Sigmoid colon (tissue), 7 donors: ENCODE measurements at places on chromosomes 6 and 20. TPM values are rescaled to one million over a fixed set of nuclear protein-coding genes. Genes with fewer than 3 reads are reported as not detected.
A peak's percentile ranks its signal among the peaks of the same experiment; 100 is the strongest.

DNA sequence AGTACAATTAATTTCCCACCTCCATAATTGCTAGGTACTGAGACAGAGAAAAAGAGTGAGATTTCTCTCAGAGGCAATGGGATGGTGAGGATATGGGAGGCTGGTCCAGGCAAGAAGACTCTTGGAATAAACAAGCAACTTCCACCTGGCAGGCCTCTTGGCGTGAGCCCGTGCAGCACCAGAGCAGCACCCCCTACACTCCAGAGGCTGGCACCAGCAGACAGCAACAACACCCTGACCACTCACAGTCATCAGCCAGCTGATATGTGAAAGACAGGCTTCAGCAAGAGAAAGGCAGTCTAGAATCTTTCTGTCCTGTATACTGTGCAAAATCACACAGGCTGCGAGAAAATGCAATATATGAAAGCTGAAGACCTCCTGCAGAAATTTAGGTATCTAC, 59.7 kb downstream of the KIF13A start:
- H3K27me3 ChIP-seq: no peaks in the 10 kb centered on the region
- H3K36me3 ChIP-seq: no peaks in the 10 kb centered on the region
- H3K27ac ChIP-seq: peak overlapping the region; percentile 79
- no peak for DNase-seq
- no peak overlapping the region for H3K4me3 ChIP-seq
- H3K4me1 ChIP-seq: peaks cover 88% of the 10 kb centered on the region

DNA sequence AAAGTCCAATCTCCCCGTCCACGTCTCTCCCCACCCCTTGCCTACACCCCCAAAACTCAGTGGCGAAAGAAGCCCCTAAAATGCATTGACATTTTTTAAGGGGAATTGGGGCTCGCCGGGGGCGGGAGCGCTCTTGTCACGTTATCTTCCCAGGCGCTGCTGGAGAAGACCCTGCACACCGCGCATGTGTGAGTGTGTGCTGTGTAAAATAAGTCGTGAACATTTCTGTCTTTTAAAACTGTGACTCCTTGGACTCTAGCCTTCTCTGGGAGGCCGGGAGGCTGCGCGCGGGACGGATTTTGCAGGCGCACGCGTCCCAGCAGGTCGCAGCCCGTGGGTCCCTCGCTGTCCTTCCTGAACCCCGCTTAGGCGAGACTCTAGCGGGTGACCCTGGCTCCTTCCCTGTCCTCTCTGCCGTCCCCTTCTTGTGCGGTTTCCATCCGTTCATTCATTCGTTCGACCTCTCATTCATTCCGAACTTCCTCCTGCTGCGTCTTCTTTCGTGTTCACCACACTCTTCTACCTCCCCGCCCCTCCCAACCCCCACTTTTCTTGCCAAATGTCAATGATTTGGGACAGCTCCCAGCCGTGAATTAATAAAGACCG, 2.2 kb downstream of the NRN1 start:
- no peak overlapping the region for H3K27ac ChIP-seq
- no peak for DNase-seq
- no peaks in the 10 kb centered on the region for H3K4me1 ChIP-seq

- H3K27me3 ChIP-seq: no peaks in the 10 kb centered on the region
- no peak overlapping the region for H3K4me3 ChIP-seq
- DNase-seq: no peak
- H3K27ac ChIP-seq: no peak overlapping the region
- no peaks in the 10 kb centered on the region for H3K4me1 ChIP-seq
These were observed 55.7 kb downstream of the SNX5 start for GRCh38 chr20:17912916-17913315.

DNA sequence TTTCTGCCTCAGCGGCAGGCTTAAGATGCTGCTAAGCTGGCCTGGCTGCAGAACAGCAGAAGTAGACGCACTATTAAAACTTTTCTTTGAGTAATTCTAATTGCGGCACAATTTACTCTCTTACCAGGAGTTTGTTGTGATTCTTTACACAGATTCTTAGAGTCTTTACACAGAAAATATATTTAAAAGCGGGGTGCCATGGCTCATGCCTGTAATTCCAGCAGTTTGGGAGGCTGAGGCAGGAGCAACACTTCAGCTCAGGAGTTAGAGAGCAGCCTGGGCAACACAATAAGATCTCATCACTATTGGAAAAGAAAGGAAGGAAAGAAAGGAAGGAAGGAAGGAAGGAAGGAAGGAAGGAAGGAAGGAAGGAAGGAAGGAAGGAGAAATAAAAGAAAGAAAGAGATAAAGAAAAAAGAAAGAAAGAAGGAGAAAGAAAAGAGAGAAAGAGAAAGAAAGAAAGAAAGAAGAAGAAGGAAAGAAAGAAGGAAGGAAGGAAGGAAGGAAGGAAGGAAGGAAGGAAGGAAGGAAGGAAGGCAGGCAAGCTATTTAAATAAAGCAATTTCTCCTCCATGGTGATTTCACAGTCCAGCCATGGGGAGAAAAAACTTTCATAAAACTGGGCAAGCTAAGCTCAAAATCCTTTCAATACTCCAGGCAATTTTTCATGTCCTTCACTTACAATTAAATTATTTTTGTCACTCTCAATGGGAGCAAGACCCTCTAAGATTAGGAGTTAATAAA, 21.1 kb upstream of the MRS2 start:
- no peaks in the 10 kb centered on the region for H3K4me1 ChIP-seq
- H3K4me3 ChIP-seq: no peak overlapping the region
- H3K36me3 ChIP-seq: no peaks in the 10 kb centered on the region
- no peak overlapping the region for H3K27ac ChIP-seq

GRCh38 chr6:166957087-166957804, 896 bp upstream of the RNASET2 start:
- DNase-seq: peak; percentile 84
- H3K4me3 ChIP-seq: peak overlapping the region; percentile 72
- no peaks in the 10 kb centered on the region for H3K4me1 ChIP-seq
- H3K36me3 ChIP-seq: no peaks in the 10 kb centered on the region
- H3K27me3 ChIP-seq: no peaks in the 10 kb centered on the region
- peak overlapping the region; percentile 90 for H3K27ac ChIP-seq

GRCh38 chr6:51805517-51805916, 281.9 kb downstream of the PKHD1 start:
- H3K4me1 ChIP-seq: no peaks in the 10 kb centered on the region
- no peaks in the 10 kb centered on the region for H3K27me3 ChIP-seq
- H3K27ac ChIP-seq: no peak overlapping the region
- no peaks in the 10 kb centered on the region for H3K36me3 ChIP-seq
- no peak overlapping the region for H3K4me3 ChIP-seq

DNA sequence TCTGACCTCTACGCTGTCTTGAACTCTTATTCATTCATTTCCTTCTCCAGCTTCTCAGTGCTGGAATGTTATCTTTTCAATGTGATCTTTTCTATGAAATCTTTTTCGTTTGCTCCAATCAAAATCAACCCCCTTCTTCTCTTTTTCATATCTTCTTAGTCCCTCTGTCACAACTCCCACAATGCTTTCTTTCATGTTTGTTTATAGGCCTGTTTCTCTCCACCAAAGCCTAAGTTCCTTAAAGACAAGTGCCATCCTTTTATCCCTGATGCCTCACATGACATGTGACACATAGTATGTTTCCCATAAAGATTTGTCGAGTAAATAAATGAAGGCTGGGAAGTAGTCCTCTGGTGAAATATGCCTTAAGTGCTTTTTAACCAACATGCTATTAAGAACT, 38.1 kb downstream of the CRYBG1 start:
- no peak overlapping the region for H3K27ac ChIP-seq
- no peak for DNase-seq
- no peaks in the 10 kb centered on the region for H3K4me1 ChIP-seq
- no peak overlapping the region for H3K4me3 ChIP-seq

DNA sequence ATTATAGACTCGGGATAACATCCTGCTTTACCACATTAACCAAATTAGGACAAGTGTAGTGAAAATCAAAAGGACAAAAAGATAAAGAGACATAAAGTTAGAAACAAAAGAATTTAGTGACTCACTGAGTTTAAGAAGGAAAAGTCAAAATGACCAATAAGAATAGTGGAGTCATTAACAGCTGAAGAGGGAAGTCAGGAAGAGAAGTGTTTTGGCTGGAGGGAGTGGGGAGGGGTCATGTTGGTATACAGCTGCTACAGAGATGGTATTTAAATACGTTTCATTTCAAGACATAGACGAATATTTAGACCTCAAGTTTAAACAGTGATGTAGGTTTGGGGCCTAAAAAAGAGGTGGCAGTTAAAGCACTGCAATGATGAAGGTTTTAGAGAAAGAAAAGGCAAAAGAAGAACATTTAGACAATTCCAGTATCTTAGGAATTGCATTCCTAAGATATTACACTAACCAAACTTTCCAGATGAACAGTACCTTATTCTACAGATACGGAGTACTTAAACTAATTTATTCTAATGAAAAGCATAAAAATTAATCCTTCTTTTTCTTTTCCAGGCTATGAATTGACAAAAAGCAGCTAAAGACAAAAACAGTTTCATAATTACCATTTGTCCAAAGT, 10.6 kb downstream of the FKBP5 start:
- H3K4me3 ChIP-seq: no peak overlapping the region
- no peak for DNase-seq
- peaks cover 3% of the 10 kb centered on the region for H3K36me3 ChIP-seq
- H3K27ac ChIP-seq: no peak overlapping the region

GRCh38 chr20:54774426-54774825, 299.0 kb downstream of the DOK5 start:
- no peaks in the 10 kb centered on the region for H3K36me3 ChIP-seq
- H3K27ac ChIP-seq: no peak overlapping the region
- no peaks in the 10 kb centered on the region for H3K4me1 ChIP-seq
- H3K27me3 ChIP-seq: no peaks in the 10 kb centered on the region
- no peak for DNase-seq

DNA sequence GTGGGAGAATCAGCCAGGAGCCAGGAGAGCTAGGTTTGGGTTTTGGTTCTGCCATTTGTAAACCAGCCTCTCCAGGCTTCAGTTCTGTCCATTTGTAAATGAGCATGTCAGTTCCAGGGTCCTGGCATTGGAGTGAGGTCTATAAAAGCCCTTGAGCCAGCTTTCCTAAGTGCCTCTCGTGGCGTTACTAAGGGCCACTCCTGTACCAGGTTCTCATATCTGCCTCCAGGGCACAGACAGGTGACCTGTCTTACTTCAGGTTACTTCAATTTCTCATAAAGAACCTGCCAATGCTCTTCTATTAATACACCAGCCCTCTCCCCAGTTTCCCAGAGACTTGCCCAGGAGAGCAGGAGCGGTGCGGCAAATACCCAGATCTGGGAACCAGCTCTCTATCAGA, 101.9 kb downstream of the VEGFA start:
- H3K36me3 ChIP-seq: no peaks in the 10 kb centered on the region
- no peaks in the 10 kb centered on the region for H3K4me1 ChIP-seq

- no peak overlapping the region for H3K4me3 ChIP-seq
- DNase-seq: no peak
- H3K36me3 ChIP-seq: no peaks in the 10 kb centered on the region
- no peaks in the 10 kb centered on the region for H3K4me1 ChIP-seq
These were observed 1.3 kb downstream of the C20orf203 start for GRCh38 chr20:32672394-32672981.

GRCh38 chr20:24696396-24696795, 227.0 kb downstream of the SYNDIG1 start:
- H3K4me1 ChIP-seq: no peaks in the 10 kb centered on the region
- DNase-seq: peak; percentile 15
- H3K36me3 ChIP-seq: no peaks in the 10 kb centered on the region

- no peak overlapping the region for H3K27ac ChIP-seq
- peak; percentile 22 for DNase-seq
- no peak overlapping the region for H3K4me3 ChIP-seq
- H3K36me3 ChIP-seq: no peaks in the 10 kb centered on the region
- no peaks in the 10 kb centered on the region for H3K4me1 ChIP-seq
These were observed 30.6 kb upstream of the SULF2 start for GRCh38 chr20:47815866-47816265.

GRCh38 chr6:111736005-111736608, 130.4 kb upstream of the TRAF3IP2 start:
- H3K27me3 ChIP-seq: no peaks in the 10 kb centered on the region
- H3K4me1 ChIP-seq: peaks cover 16% of the 10 kb centered on the region
- H3K36me3 ChIP-seq: no peaks in the 10 kb centered on the region
- H3K27ac ChIP-seq: no peak overlapping the region
- DNase-seq: no peak

GRCh38 chr6:163123098-163123497, 291.4 kb upstream of the QKI start:
- no peak overlapping the region for H3K4me3 ChIP-seq
- H3K27me3 ChIP-seq: no peaks in the 10 kb centered on the region
- H3K27ac ChIP-seq: no peak overlapping the region
- H3K4me1 ChIP-seq: no peaks in the 10 kb centered on the region
- DNase-seq: no peak

DNA sequence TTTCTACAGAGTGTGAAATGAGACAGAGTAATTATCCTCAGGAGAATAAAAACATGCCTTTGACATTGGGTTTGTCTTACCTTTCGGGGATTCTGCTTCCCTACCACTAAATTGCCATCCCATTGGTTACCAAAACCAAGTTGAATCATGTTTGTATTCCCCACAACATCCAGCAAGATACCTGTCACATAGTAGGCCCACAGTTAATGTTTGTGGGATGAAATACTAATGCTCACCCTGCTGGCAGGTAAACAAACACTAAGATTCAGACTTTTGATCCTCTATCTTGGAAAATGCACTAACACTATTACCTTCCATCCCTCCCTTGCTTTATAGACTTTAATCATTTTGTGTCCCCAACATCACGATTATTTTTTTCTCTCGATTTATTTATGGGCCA, 8.2 kb upstream of the STXBP5 start:
- no peaks in the 10 kb centered on the region for H3K4me1 ChIP-seq
- no peaks in the 10 kb centered on the region for H3K36me3 ChIP-seq
- no peak overlapping the region for H3K27ac ChIP-seq
- DNase-seq: no peak
- H3K27me3 ChIP-seq: no peaks in the 10 kb centered on the region
- no peak overlapping the region for H3K4me3 ChIP-seq

GRCh38 chr6:82131441-82131840, 116.1 kb downstream of the IBTK start:
- H3K4me3 ChIP-seq: no peak overlapping the region
- H3K4me1 ChIP-seq: no peaks in the 10 kb centered on the region
- H3K27ac ChIP-seq: no peak overlapping the region
- H3K36me3 ChIP-seq: no peaks in the 10 kb centered on the region
- no peak for DNase-seq

DNA sequence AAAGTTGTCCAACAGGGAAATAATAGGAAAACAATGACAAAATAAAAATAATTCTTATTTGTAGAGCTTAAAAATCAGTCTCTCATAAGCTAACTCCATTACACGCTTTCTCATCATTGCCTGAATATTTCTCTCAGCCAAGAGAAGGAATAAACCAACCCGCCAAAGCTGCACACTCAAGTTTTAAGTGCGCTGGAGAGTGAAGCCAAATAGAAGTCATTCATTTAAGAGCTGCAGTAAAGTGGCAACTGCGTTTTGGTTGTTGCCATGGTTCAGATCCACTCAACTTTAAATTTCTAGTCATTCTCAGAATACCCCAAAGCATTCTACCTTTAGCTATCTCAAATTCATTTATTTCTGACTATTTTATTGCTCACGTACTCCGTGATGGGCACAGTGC, 230.7 kb downstream of the CBLN4 start:
- no peaks in the 10 kb centered on the region for H3K36me3 ChIP-seq
- no peak overlapping the region for H3K27ac ChIP-seq
- H3K4me3 ChIP-seq: no peak overlapping the region

- no peaks in the 10 kb centered on the region for H3K36me3 ChIP-seq
- peaks cover 31% of the 10 kb centered on the region for H3K4me1 ChIP-seq
- H3K4me3 ChIP-seq: no peak overlapping the region
These were observed 1.3 kb downstream of the PRND start for GRCh38 chr20:4722993-4723392.

The DST gene
- polyA plus RNA-seq: 79.8 TPM

The ARMH2 gene
- not detected for polyA plus RNA-seq

The CRISP3 gene
- not detected for polyA plus RNA-seq

The SLC17A9 gene
- 2.3 TPM for polyA plus RNA-seq

The PTCRA gene
- not detected for polyA plus RNA-seq

The HCRTR2 gene
- not detected for polyA plus RNA-seq
